Activated naive CD8-positive, alpha-beta T cell treated with anti-CD3 and anti-CD28 coated beads for 36 hours (primary cell): ENCODE measurements at places on chromosomes 1 and 21.

GRCh38 chr1:246588159-246588721 lies 22.0 kb downstream of the CNST start:
- DNase-seq: no peak

DNA sequence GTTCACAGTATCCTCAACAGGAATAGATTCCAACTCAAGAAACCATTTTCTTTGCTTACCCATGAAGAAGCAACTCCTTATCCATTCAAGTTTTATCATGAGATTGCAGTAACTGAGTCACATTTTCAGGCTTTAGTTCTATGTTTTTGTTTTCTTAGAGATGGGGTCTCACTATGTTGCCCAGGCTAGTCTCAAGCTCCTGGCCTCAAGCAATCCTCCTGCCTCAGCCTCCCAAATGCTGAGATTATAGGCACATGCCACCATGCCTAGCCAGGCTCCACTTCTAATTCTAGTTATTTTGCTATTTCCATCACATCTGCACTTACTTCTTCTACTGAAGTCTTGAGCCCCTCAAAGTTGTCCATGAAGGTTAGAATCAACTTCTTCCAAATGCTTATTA lies 143.3 kb upstream of the HP1BP3 start:
- DNase-seq: no peak

DNA sequence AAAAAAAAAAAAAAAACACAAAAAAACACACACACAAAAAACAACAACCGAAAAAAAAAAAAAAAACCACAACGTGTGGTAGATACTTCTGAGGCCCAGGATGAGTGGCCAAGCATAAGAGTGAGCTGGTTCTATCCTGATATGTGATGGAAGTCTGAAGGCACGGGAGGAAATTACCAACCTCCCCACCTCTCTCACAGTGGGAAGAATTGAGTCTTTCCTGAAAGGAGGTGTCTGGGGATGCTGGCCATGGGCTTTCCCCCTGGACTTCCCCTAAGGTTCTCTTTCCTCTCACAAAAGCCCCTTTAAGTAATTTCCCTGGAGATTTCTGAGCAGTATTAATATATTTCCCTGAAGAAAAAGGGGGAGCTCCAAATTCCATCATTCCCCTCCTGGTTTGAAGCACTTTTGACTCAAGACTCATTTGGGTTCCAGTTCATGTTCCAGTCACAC lies 5.2 kb downstream of the TMCC2 start:
- no peak for DNase-seq

GRCh38 chr1:216926720-216927510 lies 203.7 kb upstream of the ESRRG start:
- no peak for DNase-seq

DNA sequence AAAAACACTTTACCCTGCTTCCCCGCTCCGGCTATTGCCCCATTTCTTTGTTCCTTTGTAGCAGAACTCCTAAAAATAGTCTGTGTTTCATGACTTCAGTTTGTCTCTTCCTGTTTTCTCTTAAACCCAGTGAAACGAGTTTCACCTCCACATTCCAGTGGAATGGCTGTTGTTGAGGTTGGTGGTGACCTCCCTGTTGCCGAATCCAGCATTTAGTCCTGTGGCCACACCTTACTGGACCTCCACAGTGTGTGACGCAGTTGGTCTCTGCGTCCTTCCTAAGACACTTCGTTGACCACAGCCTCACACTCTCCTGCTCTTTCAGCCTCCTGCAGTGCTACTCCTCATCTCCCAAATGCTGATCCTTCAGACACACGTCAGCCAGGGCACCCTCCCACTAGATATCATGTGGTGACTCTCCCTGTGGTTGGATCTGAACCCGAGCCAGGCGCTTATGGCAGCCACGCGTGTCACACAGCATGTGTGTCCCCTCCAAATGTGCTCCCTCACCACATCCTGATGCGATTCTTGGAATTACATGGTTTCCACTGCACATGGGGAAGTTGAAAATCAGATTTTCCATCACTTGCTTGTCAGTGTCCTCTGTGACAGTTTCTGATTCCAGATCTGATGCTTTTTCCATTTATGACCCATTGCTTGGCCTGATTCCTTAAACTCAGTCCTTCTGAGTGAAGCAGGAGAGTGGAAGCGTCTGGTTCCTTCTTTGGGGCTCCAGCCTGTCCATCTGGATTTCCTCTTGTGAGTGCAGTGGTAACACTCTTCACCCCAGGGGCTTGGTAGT lies 99.1 kb upstream of the ARTN start:
- DNase-seq: peak; percentile 61

DNA sequence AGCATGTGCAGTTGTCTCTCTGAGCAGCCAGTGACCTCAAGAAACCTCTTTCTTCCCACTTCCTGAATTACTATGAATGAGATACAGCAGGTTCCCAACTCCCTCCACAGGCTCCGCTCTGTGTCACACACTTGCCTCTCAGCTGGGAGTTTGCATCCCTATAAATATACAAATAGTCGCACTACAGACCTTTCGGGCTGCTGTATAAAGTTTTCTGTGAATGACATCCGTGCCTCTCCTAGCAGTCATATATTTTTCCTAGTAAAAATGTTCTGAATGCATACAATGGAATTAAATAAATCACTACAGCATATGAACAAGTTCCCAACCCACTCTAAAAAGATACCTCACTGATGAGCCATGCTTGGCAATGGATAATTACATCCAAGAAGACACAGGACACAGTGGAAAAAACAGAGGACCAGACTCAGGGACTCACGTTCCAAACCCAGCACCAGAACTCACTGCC lies 66.8 kb downstream of the CAPZB start:
- DNase-seq: no peak

DNA sequence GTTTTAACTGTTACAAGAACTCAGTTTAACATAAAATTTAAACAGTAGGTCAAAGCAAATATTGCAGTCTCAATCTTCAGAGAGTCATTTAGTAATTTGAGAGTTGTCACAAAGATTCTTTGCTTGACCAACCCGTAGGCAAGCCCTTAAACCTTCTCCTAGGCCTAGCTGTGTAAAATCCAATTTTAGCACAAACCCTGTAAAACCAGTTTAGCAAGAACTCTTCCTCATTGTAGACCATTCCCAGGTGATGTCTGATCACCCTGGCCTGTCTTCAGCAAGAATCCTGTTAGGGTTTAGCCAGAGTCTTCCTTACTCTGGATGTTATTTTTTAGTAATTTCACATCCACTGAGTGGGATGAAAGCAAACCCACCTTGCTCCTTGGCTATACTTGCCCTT lies 30.1 kb downstream of the LRIG2 start:
- no peak for DNase-seq

- DNase-seq: no peak
Measured at GRCh38 chr21:39900491-39900890, 33.3 kb downstream of the PCP4 start.

GRCh38 chr1:201144701-201145100 lies 9.6 kb downstream of the TMEM9 start:
- no peak for DNase-seq

- no peak for DNase-seq
Measured at GRCh38 chr1:231983588-231984193, 357.1 kb downstream of the DISC1 start.

- peak; percentile 40 for DNase-seq
Measured at GRCh38 chr21:45470773-45471524, 66.0 kb downstream of the COL18A1 start.

GRCh38 chr1:150405660-150406059 lies 41.7 kb downstream of the RPRD2 start:
- no peak for DNase-seq

- DNase-seq: no peak
Measured at GRCh38 chr1:238135708-238136664, 245.3 kb upstream of the ZP4 start.

GRCh38 chr1:112074711-112075110 lies 85.2 kb upstream of the KCND3 start:
- no peak for DNase-seq

GRCh38 chr21:41975391-41976272 lies 21.8 kb upstream of the C2CD2 start:
- no peak for DNase-seq

- DNase-seq: no peak
Measured at GRCh38 chr1:210922666-210923065, 211.3 kb downstream of the KCNH1 start.

DNA sequence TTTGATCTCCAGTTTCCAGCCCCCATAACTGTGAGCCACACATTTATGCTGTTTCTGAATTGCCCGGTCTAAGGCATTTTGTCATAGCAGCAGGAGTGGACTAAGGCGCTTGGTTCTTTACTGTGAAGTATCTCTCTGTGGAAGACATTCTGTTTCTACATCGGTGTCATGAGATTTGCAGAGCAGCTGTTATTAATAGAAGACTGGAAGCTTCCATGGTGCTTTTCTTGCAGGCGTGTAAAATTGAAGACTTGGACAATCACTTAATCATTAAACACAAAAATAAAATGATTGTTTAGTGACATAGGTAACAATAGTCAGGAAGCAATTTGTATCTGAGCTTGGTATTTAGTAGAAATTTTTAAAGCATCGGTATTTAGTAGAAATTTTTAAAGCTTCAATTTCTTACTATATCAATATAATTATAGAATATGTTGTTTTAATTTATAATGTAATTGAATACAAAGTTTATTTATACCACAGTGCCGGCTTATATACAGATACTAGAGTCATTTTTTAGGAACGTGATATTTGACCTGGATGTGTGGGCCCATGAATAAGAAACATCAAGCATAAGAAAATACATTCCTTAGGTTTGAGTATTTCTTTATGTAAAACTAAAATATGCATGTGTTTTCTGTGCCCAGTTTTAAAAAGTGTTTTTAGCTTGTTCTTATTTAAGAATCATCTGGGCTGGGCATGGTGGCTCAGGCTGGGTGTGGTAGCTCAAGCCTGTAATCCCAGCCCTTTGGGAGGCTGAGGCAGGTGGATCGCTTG lies 60.6 kb upstream of the COL6A1 start:
- no peak for DNase-seq

DNA sequence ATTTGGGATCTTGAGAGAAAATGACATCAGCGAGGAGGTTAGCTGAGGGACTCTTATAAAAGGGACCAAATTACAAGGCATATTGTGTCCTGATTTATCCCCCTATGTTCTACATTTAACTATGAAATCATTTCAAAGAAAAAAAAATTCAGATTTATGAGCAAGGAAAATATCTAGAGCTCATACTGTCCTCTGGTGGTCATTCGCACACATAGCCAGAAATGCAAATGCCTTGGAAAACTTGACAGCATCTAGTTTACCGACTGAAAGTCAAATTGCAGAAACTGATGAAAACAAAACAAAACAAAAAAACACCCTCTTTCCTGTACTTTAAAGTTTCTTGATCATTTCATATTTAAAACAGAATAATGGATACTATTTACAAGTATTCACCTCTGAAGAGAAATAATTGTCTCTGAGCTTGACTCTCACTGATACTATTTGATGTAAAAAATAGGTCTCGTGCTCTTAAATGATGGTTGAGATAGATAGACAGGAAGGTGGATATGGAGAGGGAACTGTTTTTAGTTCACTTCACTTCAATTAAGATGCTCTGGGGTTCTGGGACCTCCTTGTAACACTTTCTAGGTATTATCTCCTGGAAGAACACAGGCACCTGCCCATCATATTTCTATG lies 253.8 kb downstream of the PCP4 start:
- no peak for DNase-seq

DNA sequence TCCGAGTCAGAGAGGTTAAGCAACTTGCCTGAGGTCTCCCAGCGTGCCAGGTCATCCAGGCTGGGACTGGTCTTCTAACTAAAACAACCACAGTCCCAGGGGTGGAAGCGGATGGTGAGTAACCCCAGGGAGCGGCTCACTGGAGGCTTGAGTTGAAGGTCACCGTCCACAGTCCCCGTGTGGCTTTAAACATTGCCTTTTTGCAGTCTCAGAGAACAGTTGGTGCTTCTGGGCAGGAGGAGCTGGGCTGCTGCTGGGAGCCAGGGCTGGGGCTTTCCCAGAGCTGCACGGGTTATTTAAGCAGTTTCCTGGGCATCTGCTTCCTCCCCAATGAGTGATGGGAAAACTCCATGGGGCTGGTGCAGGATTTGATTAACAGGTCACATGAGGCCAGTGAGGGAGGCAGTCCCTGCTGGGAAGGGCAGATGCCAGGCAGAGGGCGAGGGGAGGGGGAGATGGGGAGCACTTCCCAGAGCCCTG lies 12.3 kb downstream of the ARHGEF10L start:
- no peak for DNase-seq

- DNase-seq: no peak
Measured at GRCh38 chr1:51966559-51966958, 23.9 kb downstream of the RAB3B start.

GRCh38 chr1:179228783-179229213 lies 679 bp downstream of the ABL2 start:
- peak; percentile 50 for DNase-seq

DNA sequence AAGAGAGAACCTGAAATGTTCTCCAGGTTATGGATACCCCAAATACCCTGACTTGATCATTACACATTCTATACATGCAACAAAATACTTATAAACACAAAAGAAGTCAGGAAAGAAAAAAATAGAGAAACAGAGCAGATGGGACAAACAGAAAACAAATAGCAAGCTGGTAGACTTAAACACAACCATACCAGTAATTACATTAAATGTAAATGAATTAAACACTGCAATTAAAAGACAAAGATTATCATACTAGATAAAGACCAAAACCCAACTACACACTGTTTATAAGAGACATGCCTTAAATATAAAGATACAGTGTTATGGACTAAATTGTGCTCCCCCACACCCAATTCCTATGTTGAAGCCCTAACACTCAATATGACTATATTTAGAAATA lies 117.2 kb downstream of the ACBD6 start:
- no peak for DNase-seq

- no peak for DNase-seq
Measured at GRCh38 chr1:70293186-70293843, 61.2 kb downstream of the ANKRD13C start.

GRCh38 chr1:67133177-67133576 lies 1.6 kb downstream of the C1orf141 start:
- DNase-seq: no peak

- no peak for DNase-seq
Measured at GRCh38 chr1:2267051-2267830, 39.1 kb downstream of the SKI start.
